Suppressor macrophage (primary cell): ENCODE measurements at places on chromosomes 4 and X.

GRCh38 chr4:18390655-18391353 lies 369.2 kb upstream of the LCORL start:
- no peak for DNase-seq

- no peak for DNase-seq
These were observed 1157.6 kb upstream of the TENM3 start for GRCh38 chr4:181085557-181085956.

- peak; percentile 76 for DNase-seq
These were observed 1.6 kb upstream of the IDUA start for GRCh38 chr4:985123-985830.

GRCh38 chrX:55127692-55128091 lies 38.9 kb downstream of the PAGE2 start:
- peak; percentile 37 for DNase-seq

GRCh38 chr4:155392481-155393184 lies 15.9 kb upstream of the MAP9 start:
- DNase-seq: no peak

GRCh38 chr4:141350122-141350905 lies 129.6 kb downstream of the ZNF330 start:
- DNase-seq: no peak

DNA sequence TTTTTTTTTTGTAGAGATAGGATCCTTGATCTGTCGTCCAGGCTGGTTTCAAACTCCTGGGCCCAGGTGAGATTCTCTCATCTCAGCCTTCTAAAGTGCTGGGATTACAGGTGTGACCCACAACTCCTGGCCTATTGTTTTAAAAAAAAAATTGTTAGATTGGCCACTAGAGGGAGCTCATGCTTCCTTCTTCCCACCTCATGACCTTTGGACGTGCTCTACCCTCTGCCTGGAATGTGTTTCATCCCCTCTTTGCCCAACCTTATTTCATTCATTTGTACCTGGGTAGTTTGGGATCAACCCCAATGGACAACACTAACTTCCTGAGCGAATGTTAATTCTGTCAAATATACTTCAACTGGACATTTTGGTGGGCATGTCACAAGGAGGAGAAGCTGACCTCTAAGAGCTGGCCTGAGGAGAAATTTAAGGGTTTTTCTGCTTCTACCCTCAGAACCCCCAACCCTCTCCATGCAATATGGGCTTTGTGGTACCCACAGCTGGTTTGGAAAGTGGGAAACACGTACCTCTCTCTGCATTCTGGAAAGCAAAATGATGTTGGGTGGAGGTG lies 6.4 kb downstream of the PPEF2 start:
- DNase-seq: peak; percentile 41

- DNase-seq: peak; percentile 6
These were observed 18.9 kb upstream of the SH3KBP1 start for GRCh38 chrX:19906293-19906692.

DNA sequence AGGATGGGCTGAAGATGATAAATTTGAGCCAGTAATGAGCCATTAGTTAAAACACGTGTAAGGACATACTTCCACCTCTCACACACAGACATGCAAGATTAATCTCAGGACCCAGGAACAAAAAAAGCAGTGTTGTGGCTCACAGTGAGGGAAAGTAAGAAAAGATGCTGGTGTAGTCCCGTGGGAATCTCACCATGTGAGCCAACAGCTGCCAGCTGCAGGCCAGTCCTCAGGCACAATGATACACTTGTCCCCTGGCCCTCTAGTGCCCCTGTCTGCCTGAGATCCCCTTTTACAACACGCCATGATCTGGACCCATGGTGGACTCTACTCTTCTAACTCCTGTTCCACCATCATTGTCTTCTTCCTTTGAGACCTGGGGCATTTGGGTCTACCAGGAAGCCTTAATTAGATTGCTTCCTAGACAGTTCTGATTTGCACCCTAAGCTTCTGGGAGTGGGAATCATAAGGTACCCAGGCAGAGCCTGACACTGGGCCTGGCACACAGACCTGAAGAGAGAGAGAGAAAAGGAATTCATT lies 194.7 kb downstream of the STIM2 start:
- no peak for DNase-seq

- DNase-seq: peak; percentile 12
These were observed 17.7 kb downstream of the SLC10A6 start for GRCh38 chr4:86831262-86832130.

DNA sequence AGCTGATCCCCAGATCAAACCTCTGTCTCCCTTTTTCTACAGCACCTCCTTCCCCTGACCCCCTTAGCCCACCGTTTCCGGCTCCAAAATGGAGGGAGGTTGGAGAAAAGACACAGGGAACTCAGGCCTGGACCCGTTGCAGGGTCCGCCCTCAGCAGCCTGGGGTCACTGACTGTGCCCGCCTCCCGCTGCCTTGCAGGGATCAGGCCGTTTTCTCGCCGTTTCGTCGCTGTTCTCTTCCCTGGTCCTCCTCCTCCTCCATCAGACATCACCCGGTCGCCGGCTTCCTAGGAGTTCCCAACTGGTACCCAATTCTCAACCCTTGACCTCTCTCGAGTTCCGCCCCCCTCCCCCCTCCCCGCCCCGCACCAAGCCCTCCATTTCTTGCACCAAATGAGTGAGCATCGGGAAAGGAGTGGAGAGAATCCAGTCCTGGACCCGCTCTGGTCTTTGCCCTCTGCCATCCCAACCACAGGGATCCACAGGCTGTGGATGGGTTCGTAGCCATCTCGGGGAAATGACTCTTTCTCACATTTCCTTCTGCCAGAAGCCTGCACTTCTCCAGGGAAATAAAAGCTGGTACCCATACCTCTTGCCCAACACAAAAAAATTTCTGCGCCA lies 493 bp downstream of the TCEAL5 start:
- DNase-seq: no peak

- DNase-seq: no peak
These were observed 103.6 kb downstream of the PHOX2B start for GRCh38 chr4:41644915-41645295.

- no peak for DNase-seq
These were observed 7.5 kb downstream of the CHM start for GRCh38 chrX:86039625-86040568.

DNA sequence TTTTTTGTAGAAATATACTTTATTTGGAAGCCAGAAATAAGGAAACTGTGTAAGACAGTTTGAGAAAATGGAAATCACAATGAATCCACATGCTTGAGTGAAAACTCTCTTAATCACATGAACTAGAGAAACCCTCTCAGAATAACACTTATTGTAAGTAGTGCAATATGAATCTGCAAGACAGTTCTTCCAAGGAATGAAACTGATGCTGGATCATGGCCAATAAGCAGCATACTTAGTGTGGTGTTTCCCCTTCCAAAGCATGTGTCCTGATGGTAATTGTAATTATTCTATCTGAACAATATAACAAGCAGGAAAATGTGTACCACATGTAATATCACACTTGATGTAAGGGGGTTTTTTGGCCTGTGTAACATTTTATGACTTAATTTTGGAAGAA lies 1870.5 kb upstream of the TENM3 start:
- no peak for DNase-seq

GRCh38 chrX:42109428-42109827 lies 186.1 kb upstream of the CASK start:
- DNase-seq: no peak

DNA sequence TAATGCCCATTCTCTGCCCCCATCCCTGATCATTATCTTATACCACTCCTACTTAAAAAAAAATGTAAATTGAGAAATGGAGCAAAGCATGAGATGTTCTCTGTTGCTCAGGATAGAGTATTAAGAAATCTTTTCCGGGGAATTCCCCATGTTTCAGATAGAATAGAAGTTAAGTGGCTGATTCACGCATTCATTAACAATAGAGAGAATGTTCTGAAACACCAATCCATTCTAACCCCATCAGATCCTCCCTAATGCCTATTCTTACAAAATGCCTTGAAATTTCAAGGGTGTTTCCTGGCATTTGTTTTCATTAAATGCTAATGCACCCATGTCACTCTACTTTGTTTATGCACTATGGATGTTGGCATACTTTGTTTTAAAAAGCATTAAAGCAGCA lies 101.1 kb downstream of the AREG start:
- DNase-seq: peak; percentile 59

DNA sequence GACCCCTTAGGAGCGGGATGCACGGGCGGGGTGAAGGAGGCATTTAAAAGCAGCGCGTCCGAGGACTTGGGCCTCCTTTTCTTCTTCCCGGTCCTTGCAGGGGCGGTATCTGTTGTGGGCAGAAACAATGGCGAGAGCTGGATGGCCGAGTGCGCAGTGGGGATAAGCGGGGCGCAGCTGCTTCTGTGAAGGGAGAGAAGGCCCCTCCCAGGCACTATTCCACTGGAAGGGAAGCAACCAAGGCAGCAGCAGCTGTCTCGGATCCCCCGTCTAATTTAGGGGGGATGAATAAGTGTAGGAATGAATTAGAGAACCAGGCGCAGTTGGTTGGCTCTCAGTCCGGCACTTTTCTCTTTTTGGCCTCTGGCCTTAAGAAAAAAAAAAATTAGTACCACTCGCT lies 995 bp downstream of the SMARCA5 start:
- peak; percentile 42 for DNase-seq
